HL-60 (cell line): ENCODE measurements at places on chromosomes 6 and 20.

- peak; percentile 52 for DNase-seq
Observed at GRCh38 chr6:45896783-45897441, 118.7 kb downstream of the CLIC5 start.

DNA sequence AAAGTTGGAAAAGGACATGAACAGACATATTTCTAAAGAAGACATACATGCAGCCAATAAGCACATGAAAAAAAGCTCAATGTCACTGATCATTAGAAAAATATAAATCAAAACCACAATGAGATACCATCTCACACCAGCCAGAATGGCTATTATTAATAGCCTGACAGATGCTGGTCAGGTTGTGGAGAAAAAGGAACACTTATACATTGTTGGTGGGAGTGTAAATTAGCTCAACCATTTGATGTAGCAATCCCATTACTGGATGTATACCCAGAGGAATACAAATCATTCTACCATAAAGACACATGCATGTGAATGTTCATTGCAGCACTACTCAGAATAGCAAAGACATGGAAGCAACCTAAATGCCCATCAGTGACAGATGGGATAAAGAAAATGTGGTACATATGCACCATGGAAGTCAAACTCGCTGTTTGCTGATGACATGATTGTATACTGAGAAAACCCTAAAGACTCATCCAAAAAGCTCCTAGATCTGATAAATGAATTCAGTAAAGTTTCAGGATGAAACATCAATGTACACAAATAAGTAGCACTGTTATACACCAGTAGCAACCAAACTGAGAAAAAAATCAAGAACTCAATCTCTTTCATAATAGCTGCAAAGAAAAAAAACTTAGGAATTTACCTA, 196.8 kb downstream of the ADGB start:
- no peak for DNase-seq

GRCh38 chr20:9576695-9577094, 62.3 kb downstream of the LAMP5 start:
- no peak for DNase-seq

DNA sequence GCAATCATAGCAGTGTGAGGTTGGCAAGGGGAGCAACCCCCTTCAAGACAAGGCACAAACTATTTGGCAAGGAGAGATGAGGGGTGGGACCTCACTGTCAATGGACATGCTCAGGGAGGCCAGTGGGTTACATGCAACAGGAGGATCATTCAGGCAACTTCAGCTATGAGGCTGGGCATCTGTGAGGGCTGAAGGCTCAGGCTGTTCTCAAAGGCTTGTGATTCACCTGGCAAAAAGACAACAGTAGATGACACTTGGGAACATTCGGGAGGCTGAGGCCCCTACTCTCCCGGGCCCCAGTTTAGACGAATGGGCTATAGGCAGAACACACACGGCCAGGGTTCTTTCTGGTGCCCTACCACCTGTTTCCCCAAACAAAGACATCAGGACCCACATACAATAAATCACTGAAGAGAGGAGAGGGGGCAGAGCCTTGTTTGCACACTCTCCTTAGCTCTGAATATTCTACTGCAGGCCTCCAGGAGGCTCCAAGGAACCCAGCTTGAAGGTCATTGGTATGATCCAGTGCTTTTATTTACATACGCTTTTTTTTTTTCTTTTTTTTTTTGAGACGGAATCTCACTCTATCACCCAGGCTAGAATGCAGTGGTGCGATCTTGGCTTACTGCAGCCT, 7.9 kb downstream of the TUBB start:
- no peak for DNase-seq

GRCh38 chr20:58986286-58986967, 5.4 kb downstream of the NELFCD start:
- no peak for DNase-seq

DNA sequence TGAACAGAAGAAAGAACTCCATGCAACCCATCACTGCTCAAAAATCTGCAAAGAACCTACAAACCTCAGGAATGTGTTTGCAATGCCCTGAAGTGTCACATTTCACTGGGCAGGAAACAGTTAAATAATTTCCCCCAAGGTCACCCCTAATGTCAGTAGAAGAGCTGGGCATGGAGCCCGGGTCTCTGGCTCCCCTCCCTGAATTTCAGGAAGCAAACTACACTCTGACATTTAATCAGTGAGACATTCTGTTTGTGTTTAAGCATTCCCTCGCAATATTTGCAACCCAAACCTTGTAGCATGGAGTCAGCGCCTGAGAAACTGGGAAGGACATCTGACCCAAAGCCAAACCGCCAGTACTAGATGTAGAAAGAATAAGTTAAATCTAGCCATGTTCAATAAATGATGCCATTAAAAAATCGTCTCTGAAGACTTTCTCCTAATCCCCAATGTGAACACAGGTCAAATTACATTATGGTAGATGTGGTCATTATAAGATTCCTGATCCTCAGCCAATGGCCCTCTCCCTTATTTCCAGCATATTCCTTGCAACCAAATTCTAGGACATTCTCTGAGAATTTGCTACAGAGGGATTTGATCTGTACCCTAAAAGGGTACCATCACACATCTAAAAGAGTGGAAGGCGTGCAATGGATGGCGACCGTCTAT, 91.2 kb upstream of the ADTRP start:
- DNase-seq, result no peak

DNA sequence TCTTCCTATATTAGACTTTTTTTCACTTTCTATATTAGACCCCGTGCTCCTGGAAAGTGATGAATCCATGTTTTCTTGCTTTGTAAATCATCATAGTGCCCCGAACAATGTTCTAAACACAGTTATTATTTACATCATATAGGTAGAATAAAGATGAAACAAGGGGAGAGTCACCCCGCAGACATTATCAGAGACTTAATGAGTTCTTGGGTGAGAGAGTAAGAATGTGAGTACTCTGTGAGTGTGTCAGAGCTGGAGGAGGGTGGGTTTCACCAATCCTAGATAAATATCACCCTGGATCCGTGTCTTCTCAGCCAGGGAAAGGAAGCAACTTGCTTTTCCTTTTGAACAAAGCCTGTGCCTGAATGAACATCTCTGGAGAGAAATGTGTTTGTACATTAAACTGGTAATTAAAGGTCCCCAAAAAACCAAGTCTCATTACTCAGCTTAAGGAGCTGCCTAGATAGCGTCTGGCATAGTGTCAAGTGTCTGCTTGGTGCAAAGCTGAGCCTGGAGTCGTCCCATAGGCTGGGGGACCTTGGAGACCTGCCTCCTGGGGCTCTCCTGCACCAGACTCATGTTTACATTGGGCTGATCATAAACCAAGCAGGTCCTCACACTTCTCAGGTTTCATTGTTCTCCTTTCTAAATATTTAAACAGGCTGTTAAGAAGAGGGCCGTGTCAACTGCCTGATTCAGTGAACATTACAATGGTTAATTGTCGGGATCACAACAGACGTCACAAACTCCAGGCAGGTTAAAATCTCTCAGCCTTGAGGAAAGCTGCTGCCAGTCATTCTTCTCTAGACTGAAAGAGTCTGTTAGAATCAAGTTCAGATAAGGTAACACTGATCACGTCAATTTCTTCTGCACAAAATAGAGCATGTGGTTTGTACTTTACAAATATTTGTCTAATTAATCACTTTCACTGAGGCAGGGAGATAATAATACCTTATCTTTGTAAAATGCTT, 179.7 kb upstream of the MYLIP start:
- DNase-seq, result no peak

- no peak for DNase-seq
Observed at GRCh38 chr6:93580446-93580845, 161.1 kb upstream of the EPHA7 start.

GRCh38 chr6:26094036-26094435, 6.8 kb downstream of the HFE start:
- no peak for DNase-seq

- no peak for DNase-seq
Observed at GRCh38 chr6:10391299-10391630, 23.6 kb downstream of the TFAP2A start.

GRCh38 chr20:49320460-49320859, 42.6 kb upstream of the ZNFX1 start:
- DNase-seq, result peak; percentile 23

DNA sequence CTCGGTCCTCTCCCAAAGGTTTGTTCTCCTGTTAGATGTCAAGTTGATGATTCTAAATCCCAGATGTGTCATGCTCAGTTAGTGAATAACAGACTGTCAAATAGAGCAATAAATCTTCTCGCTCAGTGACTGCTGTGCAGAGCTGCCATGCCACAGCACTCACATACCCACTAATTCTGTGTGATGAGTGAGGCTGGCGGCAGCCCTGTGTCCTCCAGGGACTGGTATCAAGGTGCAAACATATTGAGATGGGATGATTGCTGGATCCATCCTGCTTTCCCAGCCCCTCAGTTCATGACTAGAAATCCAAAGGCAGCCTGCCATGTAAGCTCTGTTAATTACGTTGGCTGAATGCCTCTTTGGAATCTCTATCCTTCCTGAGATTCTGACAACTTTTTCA, 103.9 kb downstream of the OLIG3 start:
- DNase-seq, result no peak

DNA sequence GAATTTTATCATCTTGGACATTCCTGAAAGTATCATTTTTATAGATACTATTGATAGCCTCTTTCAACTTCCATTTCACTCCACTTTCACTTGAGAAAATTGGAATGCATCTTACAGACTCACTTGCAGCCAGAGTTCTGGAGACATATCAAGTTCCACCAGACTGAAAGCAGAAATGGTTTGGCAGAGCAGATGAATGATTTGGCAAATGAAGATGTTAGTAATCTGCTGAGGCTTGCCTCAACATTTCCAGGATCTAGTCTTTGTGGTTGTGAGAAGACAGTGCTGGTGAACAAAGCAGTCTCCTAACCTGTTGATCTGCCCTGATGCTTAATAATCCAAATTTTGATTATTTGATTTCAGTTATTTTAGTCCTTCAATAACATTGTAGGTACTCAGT, 202.6 kb downstream of the TRDN start:
- no peak for DNase-seq

DNA sequence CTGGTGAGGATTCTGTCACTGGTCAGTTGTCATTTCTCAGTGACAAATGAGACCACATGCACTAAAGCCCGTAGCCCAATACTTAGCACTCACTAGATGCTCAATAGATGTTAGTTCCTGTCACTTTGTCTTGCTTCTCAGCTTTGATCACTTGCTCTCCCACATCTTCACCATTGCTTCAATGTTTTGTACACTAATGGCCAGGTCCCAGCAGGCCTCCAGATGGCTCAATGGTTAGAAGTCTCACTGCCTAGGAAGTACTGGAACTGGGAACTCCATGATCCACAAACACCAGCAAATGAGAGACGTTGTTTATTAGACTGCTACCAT, 502.8 kb upstream of the JARID2 start:
- no peak for DNase-seq

DNA sequence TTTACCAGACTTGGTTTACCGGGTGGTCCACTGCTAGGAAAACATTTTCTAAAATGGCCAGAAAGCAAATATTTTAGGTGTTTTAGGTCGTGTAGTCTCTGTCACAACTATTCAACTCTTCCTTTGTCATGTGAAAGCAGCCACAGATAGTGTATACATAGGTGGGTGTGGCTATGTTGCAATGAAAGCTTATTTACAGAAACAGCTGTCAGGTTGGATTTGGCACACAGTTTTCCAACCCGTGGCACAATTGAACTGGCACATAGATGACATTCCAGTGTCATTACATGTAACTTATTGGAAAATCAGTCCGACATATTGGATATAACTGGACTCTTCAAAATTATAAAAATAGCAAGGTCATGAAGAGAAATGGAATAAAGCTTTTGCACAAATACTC, 68.9 kb upstream of the KCNQ5 start:
- DNase-seq, result no peak

DNA sequence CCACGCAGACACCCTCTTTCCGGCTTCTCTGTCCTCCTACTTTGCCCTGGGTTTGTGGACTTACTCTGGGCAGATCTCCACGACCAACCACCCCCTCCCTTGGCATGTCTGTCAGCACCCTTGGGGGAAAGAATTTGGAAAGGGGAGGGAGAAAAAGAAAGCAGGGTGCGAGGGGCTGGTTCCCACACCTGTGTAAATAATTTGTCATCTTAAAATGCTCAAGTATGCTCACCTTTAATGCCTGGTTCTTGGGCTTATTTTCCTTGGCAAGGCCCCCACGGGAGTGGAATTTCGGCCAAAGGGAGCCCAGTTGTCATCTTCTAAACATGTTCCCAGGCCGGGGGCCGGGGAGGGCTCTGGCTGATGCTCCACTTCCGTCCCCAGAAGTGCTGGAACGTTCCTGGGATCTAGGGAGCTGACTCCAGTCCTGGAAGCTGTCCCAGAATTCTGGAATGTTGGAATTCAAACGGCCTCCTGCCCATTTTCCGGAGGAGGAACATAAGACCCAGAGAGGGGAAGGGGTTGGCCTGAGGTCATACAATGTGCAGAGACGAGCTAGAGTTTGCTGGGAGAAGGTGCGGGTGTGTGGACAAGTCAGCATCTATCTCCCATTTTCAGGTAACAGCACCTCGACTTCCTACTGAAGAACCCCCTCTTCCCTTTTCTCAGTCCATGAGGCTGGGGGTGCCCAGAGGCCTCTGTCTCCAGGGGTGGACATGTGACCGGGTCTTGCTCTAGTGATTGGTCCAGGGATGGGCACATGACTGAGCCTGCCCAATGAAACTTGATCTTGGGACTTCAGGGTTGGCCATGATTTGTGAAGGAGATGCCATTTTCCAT, 122.3 kb downstream of the CEBPB start:
- DNase-seq, result no peak

GRCh38 chr6:148271711-148272439, 70.8 kb upstream of the SASH1 start:
- no peak for DNase-seq

DNA sequence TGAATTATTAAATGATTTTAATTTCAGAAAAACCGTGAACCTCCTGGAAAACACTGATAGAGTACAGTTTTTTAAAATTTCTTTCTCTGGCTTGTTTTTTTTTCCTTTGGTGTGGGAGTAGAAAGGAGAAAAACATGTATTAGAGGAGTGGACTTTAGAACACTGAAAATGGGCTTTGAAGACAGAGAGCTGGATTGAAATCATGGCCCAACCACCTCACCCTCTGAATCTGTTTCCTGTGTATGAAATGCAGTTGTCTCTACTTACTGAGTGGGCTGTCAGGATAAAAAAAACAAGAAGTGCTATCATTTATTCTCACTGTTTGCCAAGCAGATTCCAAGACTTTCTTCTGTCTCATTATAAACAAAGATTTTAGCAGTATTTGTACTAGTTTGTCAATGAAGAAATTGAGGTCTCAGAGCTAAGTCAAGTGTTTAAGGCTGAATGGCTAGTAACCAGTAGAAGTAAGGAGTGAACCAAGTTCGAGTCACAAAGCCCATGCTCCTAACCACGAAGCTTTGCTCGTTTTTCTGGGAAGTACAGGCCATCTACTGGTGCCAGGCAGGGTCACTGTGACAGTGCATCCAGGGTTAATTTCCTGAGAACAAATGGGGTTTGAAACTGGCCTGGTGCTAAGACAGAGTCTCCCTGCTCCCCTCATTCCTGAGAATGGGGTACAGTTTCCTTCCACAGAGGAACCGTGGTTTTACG, 256.4 kb downstream of the TMEM242 start:
- no peak for DNase-seq
